ENCODE measurements at places on chromosomes 7 and 10.

GRCh38 chr7:157445246-157445955 lies 108.6 kb downstream of the DNAJB6 start:
- DNase-seq = no peak

- DNase-seq = no peak
These were observed 2.5 kb upstream of the BUB3 start for GRCh38 chr10:123151737-123152135.

DNA sequence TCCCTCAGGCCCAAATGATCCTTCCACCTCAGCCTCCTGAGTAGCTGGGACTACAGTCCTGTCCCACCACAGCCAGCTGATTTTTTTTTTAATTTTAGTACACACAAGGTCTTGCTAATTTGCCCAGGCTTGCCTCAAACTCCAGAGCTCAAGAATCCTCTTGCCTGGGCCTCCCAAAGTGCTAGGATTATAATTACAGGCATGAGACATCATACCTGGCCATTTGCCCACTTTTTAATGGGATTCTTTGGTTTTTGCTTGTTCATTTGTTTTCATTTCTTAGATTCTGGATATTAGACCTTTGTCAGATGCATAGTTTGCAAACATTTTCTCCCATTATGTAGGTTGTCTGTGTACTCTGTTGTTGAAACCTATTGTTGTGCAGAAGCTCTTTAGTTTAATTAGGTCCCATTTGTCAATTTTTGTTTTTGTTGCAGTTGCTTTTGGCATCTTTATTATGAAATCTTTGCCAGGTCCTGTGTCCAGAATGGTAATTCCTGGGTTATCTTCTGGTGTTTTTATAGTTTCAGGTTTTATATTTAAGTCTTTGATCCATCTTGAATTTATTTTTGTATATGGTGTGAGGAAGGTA lies 95.2 kb downstream of the GLCCI1 start:
- peak; percentile 1 for DNase-seq

GRCh38 chr7:17530741-17531421 lies 232.4 kb downstream of the AHR start:
- DNase-seq = peak; percentile 29

DNA sequence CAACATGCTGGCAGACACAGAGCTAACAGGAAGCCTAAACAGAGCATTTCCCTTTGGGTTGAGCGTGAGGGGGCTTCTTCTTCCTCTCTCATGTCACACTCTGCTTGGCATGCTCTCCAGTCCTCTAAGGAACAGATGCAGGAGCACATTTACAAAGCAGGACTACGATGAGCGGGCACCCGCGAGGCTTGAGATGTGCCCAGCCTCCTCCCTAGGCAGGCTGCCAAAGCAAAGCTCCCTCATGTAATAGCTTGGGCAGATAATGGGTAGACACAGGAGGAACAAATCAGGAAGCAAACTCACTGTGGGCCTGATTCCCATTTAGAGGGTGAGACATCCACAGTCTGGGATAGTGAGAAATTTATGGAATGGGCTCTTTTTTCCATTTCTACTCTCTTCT lies 519.1 kb downstream of the NRG3 start:
- DNase-seq = no peak

- peak; percentile 37 for DNase-seq
These were observed 108.3 kb downstream of the MTERF1 start for GRCh38 chr7:91771921-91772815.

DNA sequence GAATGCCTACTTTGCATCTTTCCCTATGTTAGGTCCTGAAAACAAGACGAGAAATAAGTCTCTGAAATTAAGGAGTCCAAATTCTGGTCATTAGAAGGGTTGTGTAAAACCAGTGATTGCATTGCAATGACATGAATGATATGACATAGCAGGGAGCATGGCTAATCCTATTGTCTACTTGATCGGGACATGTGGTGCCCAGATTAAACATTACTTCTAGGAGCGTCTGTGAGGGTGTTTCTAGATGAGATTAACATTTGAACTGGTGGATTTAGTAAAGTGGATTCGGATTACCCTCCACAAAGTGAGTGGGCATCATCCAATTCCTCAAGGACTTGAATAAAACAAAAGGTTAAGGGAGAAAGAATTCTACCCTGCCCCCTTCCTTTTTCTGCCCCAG lies 434.9 kb upstream of the KLF6 start:
- DNase-seq = no peak

- DNase-seq = no peak
These were observed 92.2 kb upstream of the ZPBP start for GRCh38 chr7:50185208-50185607.

GRCh38 chr10:110918269-110918642 lies 724 bp downstream of the BBIP1 start:
- DNase-seq = peak; percentile 99

DNA sequence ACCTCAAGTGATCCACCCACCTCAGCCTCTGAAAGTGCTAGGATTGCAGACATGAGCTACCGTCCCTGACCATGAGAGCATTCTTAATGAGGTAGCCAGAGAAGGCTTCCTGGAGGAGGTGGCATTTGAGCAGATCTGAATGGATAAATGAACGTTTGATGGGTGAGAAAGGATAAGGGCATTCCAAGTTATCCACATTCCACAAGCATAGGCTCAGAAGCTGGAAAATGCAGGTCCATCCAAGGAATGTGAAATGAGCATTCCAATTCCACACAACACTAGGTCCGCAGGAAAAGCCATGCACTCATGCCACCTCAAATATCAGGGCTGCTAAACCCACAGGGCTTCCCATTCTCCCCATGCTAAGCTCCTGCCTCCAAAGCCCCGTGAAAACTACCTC lies 17.0 kb downstream of the TMEM130 start:
- no peak for DNase-seq

DNA sequence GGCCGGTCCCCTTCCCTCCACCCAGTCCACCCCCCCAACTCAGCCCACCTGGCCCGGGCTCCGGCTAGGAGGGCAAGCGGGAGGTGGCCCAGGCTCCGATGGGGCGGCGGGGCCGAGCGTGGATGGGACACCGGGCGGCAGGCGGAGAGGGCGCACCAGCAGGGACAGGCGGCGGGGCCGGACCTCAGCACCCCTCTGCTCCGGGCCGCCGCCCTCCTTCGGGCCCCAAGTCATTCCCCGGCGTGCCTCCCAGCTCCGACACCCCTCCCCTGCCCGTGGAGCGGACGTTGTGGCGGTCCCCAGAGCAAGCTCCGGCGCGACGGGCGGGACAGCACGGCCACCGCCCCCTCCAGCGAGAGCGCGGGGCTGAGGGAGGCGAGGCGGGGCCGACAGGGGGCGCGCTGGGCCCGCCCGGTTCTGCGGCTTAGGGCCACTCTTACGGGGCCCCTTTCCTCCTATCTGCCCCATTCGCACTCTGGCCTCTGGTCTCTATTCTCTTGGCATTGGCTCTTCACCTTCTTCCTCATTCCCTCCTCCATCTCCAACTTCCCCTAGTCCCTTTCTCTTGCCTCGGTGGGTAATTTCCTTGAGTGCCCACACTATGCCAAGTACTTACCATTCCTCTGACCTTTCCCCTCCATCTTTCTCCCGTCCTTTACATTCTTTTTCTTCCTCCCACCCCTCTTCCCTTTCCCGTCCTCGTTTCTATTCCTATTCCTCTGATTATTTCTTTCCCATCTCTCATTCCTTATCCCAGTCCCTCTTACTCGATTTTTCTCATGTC lies 701 bp upstream of the GBX1 start:
- DNase-seq = no peak

GRCh38 chr10:43899224-43899959 lies 250.7 kb upstream of the ZNF32 start:
- DNase-seq = no peak

DNA sequence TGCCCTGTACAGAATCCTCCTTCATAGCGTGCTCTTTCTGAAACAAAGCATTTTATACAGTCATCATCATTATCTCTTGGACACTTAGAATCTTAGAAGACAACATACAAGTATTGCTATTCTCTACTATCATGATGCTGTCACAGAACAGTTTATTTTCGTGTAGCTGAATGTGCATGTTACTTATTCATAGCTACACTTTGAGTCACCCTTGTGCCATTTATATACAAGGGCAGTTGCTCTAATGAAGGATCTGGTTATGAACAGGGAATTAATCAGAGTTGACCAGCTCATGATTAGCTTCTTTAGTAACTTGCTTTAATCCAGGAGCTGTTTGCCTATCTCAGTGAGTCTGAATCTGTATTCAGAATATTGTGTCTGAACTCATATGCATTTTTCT lies 11.2 kb downstream of the CASP2 start:
- DNase-seq = no peak

- peak; percentile 72 for DNase-seq
These were observed 669 bp upstream of the AP5Z1 start for GRCh38 chr7:4774658-4775249.

DNA sequence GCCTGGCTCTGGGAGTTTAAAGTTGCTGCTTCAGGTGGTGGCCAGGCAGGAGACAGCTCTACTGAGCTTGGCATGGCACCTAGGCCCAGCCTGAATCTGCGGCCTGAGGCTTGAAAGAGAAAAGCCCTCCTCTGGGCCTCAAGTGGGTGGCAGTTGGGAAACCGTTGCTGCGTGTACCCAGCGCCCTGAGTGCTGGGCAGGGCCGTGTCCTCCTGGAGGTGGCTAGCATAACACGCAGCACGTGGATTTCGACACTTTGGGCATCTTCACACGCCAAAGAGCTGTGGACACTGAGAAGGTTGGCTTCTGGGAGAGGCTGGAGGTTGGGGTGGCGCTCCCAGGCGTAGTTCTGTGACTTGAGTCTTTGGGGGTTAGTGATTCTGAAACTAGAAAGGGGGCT lies 2.5 kb downstream of the ZNF316 start:
- DNase-seq = no peak

- DNase-seq = no peak
These were observed 3.5 kb downstream of the SVOPL start for GRCh38 chr7:138697535-138698182.

- DNase-seq = no peak
These were observed 1.5 kb upstream of the LRRC4 start for GRCh38 chr7:128032605-128033235.

- no peak for DNase-seq
These were observed 203.1 kb downstream of the TFEC start for GRCh38 chr7:115827305-115828045.

GRCh38 chr10:58666024-58666423 lies 153.4 kb downstream of the BICC1 start:
- DNase-seq = no peak

- no peak for DNase-seq
These were observed 83.5 kb upstream of the INSIG1 start for GRCh38 chr7:155213955-155214740.
